Daoy (cell line): ENCODE measurements at places on chromosomes 13 and 19. TPM values are rescaled to one million over a fixed set of nuclear protein-coding genes. Genes with fewer than 3 reads are reported as not detected.
A peak's percentile ranks its signal among the peaks of the same experiment; 100 is the strongest.

DNA sequence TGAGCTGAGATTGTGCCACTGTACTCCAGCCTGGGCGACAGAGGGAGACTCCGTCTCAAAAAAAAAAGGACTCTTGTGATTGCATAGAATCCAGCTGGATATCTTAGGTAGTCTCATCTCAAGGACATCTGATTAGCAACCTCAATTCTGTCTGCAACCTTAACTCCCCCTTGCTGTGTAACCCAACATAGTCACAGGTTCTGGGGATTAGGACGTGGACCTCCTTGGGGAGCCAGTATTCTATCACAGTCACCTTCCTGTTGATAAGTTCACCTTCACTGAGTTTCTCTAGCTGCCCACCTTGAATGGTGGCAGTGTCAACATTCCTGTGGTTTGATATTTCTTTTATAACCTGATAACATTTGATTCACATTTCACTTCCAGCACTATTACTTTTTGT is 27.2 kb downstream of the GPR18 start:
- no peak for DNase-seq

- DNase-seq: no peak
Measured at GRCh38 chr19:18704971-18705370, 21.5 kb downstream of the CRTC1 start.

GRCh38 chr19:10809651-10810285 is 26.2 kb downstream of the TMED1 start:
- DNase-seq: no peak

GRCh38 chr19:6086068-6086788 is 24.1 kb downstream of the RFX2 start:
- peak; percentile 39 for DNase-seq

DNA sequence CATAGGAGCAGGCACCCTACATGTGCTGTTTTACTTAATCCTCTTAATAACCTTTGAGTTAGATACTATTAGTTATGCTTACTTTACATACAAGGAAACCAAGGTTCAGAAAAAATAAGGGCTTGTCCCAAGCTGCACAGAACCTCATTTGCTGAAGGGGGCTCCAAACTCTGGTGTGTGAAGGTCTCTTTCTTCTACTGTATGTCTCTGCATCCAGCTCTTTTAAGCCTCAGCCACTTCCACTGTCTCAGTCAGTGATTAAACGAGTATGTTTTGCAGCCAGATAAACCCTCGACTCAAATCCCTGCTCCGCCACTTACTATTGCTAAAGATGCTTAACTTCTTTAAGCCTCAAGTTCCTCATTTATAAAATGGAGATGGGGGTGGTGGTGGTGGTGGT is 112.4 kb upstream of the WASF3 start:
- DNase-seq: no peak

GRCh38 chr13:58850161-58850560 is 1218.6 kb downstream of the PCDH17 start:
- DNase-seq: no peak

DNA sequence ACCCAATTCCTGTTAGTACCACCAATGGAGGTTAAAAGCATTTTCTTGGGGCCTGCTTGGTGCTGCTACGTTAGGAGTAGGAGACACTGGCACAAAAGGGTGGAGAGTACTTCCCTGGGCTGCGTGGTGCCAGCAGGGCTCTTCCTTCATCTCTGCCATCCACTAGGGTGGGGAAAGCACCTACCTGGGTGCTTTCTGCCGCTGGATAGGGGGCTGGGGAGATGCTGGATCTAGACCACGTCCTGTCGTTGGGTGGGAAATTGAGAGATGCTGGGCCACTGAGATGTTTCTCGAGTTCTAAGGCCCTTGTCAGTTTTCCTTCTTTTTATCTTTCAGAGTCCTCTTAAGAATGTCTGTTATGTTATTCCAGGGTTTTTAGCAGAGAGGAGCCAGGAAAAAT is 6.7 kb upstream of the FCGBP start:
- DNase-seq: no peak

DNA sequence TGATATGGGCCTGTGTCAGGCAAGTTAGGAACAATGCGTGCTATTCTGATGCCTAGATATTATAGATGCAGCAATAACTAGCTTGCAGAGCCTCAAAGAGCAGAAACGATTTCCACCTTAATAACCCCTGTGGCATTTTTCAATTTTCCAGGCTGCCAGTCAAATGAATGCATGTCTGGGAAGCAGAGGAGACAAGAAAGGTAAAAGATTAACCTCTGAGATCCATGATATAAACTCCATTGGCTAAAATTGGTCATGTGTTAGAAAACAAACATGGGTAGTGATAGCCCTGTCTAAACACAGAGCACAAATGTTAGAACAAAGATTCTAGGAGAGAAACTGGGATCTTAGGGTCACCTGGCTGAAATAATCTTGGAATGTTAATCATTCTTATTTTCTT is 811.1 kb downstream of the DIAPH3 start:
- no peak for DNase-seq

- DNase-seq: peak; percentile 13
Measured at GRCh38 chr13:102399791-102400674, 1.8 kb downstream of the FGF14 start.

DNA sequence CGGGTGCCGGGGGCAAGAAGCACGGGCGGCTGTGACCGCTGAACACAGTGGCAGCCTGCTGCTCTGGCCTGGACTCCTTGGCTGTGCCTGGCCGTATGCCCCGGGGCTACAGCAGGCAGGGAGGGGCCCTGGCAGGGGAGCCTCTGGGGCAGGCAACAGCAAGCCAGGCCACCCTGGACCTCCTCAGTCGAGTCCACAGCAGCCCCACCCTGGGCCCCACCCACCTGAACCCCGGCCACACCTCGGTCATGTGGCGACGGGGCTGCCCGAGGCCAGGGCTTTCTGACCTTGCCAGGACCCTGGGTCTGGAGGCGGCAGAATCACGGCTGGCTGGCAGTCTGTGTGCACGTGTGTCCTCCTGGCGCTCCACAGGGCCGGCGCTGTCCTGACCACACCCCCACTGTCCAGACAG is 8.7 kb downstream of the CILP2 start:
- DNase-seq: no peak

- DNase-seq: no peak
Measured at GRCh38 chr19:1365319-1366269, 18.1 kb upstream of the NDUFS7 start.

The RPS19 gene
- total RNA-seq: 2,465 and 2,894 TPM in 2 replicates

The KIR2DL4 gene
- total RNA-seq: not detected in 2 replicates

The ZNF682 gene
- total RNA-seq: 4.7 and 26.5 TPM in 2 replicates

The IL17D gene
- total RNA-seq: 0.46 and 2.7 TPM in 2 replicates

The GRIN2D gene
- 0.09 TPM in 1 of 2 replicates, not detected in the other for total RNA-seq

The KLK14 gene
- not detected in 2 replicates for total RNA-seq
